DMS79 (cell line): ENCODE measurements at places on chromosomes 7 and 10.

GRCh38 chr7:104133238-104133637, 74.6 kb downstream of the ORC5 start:
- DNase-seq = no peak

DNA sequence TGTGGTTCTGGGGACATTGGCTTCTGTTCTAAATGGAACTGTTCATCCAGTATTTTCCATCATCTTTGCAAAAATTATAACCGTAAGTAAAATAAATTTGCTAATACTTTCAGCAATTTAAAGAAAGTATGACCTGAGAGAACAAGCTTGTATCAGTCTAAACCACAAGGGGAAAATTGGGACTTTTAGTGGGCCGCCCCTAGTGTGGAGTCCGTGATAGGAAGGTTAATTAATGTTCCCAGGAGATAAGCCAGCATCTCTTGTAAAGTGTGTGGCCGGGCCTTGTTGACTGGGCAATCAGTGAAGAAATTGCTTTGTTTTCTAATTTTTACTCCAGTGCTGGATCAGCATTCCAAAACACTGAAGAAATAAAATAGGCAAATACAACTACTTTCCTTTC, 83.0 kb downstream of the ABCB5 start:
- no peak for DNase-seq

DNA sequence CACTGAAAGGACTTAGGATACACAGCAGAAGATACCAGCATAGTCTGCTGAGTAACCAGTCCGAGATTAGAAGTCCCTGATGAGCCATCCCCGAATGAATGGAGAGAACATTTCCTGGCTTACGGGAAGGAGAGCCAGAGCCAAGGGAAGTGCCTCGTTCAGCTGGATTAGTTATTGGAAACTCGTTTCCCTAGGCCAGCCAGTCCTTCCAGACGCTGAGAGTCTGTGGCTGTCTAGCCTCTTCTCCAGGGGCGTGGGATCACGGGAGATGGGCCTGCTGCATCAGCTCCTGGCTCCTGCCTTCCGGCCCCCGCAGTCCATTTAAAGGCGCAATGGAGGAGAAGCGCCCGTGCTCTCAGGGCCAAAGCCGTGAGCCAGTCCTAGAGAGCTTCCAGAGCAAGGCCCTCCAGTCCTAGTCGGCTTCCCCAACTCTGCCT, 712.8 kb downstream of the PARD3 start:
- no peak for DNase-seq

- no peak for DNase-seq
Measured at GRCh38 chr10:59944339-59944935, 38.1 kb upstream of the CCDC6 start.

GRCh38 chr7:55526770-55527169, 45.5 kb downstream of the VOPP1 start:
- DNase-seq = no peak

DNA sequence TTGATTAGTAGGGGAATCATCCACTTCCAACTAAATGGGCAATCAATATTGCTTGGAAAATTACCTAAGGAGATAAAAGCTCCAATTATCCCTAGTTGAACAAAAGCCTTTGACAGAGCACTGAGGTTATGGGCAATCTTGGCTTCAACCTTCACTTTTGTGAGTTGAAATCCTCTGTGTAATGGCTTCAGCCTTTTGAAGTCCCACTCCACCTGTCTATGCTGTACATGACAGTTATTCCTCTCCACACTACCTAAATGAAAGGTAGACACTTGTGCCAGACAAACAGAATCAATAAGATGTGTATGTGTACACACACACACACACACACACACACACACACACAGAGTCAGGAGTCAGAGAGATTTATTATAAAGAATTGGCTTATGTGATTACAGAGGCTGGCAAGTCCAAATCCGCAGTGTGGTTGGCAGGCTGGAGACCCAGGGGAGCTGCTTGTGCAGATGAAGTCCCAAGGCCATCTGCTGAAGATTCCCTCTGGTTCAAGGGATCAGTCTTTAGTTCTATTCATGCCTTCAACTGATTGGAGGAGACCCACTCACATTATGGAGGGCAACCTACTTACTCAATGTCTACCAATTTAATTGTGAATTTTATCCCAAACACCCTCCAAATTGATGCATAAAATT, 164.8 kb upstream of the CDC14C start:
- DNase-seq = no peak

- DNase-seq = no peak
Measured at GRCh38 chr7:128877756-128878120, 15.1 kb downstream of the ATP6V1F start.
